ENCODE measurements at places on chromosomes 11 and 22.
A peak's percentile ranks its signal among the peaks of the same experiment; 100 is the strongest.

GRCh38 chr11:4713241-4713640 is 8.7 kb downstream of the MMP26 start:
- DNase-seq, result no peak

DNA sequence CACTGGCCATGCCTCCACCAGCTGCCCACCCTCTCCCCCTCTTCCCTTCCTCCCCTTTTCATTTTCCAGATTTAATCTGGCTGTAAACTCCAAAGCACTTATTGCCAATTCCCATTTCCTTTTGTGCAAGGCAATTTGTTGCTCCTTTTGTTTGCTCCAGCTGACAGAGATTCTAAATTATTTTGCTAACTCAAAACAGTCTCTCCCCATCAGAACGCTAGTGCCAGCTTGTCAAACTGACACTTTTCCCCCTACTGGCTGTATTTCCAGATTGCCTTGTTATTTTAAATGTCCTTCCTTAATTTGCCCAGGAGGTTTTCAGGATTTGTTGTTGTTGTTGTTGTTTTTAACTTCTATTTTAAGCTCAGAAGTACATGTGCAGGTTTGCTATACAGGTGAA is 57.0 kb upstream of the PAK1 start:
- DNase-seq, result no peak

DNA sequence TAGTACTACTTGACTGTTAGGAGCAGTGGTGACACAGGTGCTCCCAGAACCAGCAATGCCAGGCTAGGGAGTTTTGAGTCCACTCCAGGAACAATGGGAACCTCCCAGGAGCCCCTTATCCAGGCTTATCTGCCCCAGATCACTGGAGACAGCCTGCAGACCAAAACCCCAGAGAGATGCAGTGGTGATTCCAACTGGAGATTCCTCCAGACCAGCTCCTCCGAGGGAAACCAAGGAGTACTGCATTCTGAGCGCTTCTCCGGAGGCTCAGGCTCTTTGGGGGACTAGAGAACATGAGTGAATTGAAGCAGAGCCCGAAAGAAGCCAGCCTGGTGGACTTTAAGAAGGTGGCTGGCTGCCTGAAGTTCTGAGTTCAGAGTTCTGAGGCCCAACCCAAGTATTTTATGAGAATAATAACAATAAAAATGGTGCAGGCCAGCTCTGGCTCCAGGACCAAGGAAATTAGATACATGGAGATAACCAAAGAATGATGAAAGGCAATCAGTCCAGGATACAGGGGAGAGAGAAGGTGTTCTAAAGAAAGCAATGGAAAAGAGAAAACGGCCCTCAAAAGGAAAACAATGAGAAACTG is 1.3 kb upstream of the TMEM25 start:
- DNase-seq, result no peak

GRCh38 chr11:12117611-12118010 is 7.2 kb downstream of the MICAL2 start:
- DNase-seq, result no peak

DNA sequence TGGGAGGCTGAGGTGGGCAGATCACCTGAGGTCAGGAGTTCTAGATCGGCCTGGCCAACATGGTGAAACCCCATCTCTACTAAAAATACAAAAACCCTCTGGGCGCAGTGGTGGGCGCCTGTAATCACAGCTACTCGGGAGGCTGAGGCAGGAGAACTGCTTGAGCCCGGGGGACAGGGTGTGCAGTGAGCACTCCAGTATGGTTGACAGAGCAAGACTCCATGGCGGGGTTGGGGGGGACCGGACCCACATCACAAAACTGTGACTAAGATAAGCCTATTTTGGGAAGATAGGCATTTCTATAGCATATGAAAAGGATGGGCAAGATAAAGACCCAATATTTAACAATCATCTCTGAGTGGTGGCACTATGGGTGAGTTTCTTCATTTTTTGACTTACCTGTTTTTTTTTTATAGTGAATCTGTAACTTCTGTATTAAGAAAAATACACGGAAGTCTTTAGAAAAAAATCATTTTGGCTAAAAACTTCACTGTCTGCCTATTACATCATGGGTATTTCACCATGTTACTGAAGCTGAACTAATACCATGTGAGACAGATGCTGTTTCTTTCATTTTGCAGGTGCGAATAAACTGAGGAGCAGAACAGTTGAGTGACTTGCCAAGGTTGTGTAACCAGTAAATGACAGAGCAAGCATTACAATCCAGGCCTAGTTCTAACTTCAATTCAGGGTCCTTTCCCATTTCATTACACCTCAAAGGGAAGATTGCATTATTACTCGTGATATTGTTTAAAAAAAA is 2.5 kb downstream of the CELF1 start:
- DNase-seq, result no peak

DNA sequence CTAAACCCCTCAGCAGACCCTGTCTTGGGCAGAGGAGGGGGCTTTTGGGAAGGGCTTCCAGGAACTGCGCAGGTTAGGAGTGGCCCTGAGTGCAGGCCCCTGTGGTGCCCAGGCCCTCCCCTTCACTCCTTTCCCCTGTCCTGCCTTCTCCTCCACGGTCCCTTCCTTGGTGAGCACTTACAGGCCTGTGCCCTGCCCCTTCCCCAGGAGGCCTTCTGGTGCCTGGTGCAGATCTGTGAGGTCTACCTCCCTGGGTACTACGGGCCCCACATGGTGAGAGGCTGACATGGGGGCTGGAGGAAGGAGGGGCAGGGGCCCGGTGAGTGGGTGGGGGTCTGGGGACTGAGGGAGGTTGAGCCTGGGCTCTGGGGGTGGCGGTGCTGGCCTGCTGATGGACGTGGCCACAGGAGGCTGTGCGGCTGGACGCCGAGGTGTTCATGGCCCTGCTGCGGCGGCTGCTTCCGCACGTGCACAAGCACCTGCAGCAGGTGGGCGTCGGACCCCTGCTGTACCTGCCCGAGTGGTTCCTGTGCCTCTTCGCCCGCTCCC is 2.6 kb downstream of the TBC1D10C start:
- DNase-seq, result no peak

DNA sequence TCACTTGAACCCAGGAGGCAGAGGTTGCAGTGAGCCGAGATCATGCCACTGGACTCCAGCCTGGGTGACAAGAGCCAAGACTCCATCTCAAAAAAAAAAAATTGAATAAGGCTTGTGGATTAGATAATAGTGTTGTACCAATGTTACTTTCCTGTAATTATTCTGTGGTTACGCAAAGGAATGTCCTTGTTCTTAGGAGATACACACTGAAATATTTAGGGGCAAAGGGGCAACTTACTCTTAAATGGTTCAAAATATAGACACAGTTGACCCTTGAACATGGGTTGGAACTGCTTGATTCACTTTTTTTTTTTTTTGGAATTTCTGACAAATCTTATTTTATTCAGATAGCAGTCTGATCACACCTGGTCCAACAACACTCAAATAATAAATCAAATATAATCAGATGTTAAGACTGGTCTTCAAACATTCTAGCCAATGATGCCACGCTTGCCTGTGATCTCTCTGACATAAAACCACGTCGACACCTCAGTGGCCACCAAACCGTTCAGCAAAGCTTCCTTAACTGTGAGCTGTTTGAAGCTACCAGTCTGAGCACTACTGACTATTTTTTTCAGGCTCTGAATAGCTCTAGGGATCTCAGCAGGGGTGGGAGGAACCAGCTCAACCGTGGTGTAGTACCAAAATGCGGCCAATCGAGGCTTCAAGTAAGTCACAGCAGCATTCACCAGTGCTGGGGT is 710 bp downstream of the ATP5MGL start:
- no peak for DNase-seq

- DNase-seq, result no peak
These were observed 343.9 kb downstream of the DYNC2H1 start for GRCh38 chr11:103453126-103453525.

DNA sequence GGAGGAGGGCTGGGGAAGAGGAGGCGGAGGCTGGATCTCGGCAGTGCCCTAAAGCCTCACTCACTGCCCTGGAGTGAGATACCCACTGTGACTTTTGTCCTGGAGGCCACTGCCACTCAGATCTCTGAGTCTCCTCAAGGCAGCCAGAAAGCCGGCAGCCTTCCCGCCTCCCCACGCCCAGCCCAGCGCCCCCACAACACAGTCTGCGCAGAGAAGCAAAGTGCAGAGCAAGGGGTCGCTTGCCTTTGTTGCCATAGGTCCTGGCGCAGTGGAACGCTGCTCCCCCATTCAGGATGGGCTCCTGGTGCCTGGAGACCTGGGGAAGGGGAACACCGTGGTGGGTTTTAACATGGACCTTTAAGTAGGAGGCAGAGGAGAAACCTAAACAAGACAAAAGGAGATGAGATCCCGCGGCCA is 17.6 kb downstream of the PATZ1 start:
- no peak for DNase-seq

DNA sequence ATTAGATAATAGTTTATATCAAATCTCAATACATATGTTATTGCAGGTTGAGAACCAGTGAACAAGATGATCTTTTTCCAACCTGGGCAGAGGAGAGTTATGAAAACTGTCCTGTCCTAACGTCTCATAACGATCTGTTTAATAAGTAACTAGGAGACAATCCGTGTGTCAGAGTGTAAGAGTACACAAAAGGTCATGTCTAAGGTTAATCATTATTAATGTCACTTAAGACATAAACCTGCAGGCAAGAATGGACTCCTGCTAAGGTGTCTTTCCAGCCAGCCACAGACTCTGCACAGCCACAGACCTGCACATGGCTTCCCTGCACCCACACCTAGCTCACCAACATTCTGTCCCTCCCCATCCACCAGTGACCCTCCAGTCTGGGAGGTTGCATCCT is 10.1 kb downstream of the SLC5A4 start:
- no peak for DNase-seq

- no peak for DNase-seq
These were observed 1.5 kb downstream of the ZC3H7B start for GRCh38 chr22:41302811-41303210.

GRCh38 chr11:118785362-118785761 is 5.6 kb downstream of the DDX6 start:
- DNase-seq, result no peak

- no peak for DNase-seq
These were observed 2.0 kb downstream of the CSRP3 start for GRCh38 chr11:19199771-19200170.

- DNase-seq, result peak; percentile 55
These were observed 1.3 kb downstream of the NAP1L4 start for GRCh38 chr11:2990617-2991451.

DNA sequence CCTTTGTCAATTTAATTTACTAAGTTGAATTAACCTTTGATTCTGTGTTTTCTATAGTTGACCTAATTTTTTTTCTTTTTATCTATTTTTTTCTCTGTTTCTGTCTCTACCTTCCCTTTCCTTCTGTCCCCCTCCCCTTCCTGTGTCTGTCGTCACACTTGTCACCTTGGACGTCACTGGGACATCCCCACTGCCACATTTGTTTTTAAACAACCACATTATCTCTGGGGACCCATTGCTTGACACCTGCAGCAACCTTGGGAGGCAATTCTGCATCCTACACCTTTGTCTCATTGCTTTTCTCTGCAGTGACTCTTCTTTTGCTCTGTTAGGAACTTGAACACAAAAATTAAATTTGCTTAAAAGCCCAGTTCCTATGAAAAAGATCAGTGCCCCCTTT is 51.8 kb upstream of the TTC12 start:
- no peak for DNase-seq

GRCh38 chr11:106828976-106829375 is 189.3 kb downstream of the GUCY1A2 start:
- no peak for DNase-seq

DNA sequence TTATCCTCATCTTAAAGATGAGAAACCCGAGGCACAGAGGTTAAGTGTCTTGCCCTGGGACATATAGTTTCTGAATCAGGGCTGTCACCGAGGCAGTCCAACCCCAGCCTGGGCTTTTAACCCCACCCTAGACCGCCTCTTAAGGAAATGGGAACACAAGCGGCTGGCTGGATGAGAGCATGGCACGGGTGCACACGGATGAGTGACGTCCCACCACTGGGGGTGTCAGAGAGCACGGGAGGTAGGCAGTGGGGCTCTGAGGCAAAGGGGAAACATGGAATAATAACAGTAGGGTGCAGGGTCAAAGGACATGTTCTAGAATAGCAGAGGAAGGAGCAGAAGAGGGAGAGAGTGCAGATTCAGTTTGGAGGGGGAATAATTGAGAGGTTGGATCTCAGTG is 22.3 kb downstream of the PPFIBP2 start:
- no peak for DNase-seq

GRCh38 chr11:68186061-68186460 is 27.0 kb downstream of the KMT5B start:
- DNase-seq, result no peak

DNA sequence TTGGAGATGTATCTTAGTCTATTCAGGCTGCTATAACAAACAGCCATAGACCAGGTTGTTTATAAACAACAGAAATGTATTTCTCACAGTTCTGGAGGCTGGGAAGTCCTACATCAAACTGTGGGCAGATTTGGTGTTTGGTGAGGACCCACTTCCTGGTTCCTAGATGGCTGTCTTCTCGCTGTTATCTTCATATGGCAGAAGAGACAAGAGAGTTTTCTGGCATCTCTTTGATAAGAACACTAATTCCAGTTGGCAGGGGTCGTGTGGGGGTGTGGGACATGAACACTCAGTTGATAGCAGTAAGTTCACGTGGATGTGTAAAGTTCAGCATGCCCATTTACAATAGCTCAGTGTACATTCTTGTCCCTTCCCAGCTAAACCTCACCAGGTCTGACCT is 41.3 kb upstream of the HMGXB4 start:
- no peak for DNase-seq

- peak; percentile 55 for DNase-seq
These were observed 73.7 kb downstream of the SCN3B start for GRCh38 chr11:123580557-123581275.

DNA sequence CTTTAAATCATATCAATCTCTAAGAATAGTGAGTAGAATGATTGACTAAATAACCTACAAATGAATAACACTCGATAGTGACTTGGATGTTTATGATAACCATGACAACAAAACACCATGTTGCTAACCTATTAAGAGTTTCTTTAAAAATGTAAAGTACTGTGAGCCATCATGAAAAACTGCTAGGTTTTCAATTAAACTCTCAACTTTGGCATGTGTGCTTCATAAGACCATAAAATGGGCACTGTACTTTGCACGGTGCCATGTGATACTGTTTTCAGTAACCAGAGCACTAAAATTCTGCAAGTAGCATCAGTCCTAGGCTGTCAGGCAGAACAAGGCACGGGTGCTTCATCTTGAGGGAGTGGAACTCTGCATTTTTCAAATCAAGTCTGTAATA is 96.2 kb upstream of the TRIM77 start:
- no peak for DNase-seq

DNA sequence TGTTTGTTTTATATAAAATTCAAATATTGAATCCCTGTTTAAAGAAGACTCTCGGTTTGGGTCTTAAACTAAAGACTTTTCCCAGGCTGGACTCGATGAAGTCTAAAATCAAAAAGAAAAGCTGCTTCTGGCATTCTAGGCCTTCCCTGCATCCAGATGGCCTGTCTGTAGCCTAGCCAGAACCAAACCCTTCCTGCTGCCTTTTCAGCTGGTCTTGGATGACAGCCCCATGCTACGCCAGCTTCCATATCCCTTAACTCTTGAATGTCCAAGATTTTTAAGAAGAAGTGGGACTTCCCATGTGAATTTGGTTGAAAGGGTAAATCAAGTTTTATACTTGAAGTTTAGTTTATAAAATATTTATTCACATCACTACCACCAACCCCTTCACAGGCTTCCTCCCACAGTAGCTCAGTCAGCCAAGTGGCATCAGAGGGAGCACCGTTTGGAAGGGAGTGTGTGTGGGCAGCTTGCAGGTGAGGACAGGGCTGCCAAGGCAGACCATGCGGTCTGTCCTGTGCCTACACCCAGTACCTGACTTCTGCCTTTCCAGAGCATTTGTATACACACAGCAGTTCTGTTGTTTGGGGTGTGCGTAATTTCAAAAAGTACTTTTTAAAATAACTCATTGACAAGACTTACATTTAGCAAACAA is 18.2 kb upstream of the PSMA1 start:
- no peak for DNase-seq

- DNase-seq, result no peak
These were observed 404.5 kb upstream of the LARGE1 start for GRCh38 chr22:34324763-34325162.
